ENCODE measurements at places on chromosomes 2 and 18. TPM values are rescaled to one million over a fixed set of nuclear protein-coding genes. Genes with fewer than 3 reads are reported as not detected.

GRCh38 chr2:237717366-237718276 lies 81.0 kb upstream of the RBM44 start:
- no peak for DNase-seq

The XDH gene
- total RNA-seq, result 0.17 TPM

The BUB1 gene
- 141 TPM for total RNA-seq

The STARD6 gene
- total RNA-seq, result not detected

The NEU4 gene
- total RNA-seq, result not detected

Data from activated CD4-positive, alpha-beta T cell treated with anti-CD3 and anti-CD28 coated beads, Interleukin-2, amount 10 ng/mL, durations not matched to agents 7 days and 5 days (primary cell).